ENCODE measurements at places on chromosomes 1 and 21.

- DNase-seq = no peak
Measured at GRCh38 chr1:53553734-53554509, 94.7 kb downstream of the DMRTB1 start.

DNA sequence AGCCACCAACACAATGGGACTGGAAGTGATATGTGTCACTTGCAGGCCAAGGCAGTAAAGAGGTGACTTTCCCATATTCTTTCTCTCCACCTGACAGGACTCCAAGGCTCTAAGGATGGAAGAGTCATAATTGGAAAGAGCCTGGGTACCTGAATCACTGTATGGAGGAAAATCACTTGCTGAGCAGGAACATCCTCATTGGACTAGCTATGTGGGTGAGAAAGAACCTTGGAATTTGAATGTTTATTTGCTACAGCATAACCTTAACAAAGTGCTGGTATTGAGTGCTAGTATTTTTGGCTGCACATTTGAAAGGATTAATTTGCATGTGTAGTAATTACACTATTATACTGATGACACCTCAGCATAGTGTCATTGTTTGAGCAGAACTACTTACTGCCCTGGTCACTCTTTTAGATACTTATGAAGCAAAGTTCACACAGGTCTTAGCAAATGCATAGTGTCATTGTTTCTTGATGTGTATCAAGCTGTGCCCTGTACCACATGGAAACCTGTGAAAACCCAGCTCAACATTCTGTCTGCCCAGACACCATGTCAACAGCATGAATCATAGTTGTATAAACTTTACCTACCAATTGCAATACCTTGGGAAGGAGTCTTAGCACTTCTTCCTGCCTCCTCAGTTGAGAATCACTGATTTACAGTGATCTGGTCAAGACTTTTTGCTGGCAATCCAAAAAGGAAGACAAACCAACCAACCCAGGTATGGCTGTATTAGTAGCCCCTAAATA is 5.1 kb upstream of the S100A10 start:
- DNase-seq = no peak

- DNase-seq = peak; percentile 59
Measured at GRCh38 chr1:59046730-59047157, 250.2 kb upstream of the FGGY start.

DNA sequence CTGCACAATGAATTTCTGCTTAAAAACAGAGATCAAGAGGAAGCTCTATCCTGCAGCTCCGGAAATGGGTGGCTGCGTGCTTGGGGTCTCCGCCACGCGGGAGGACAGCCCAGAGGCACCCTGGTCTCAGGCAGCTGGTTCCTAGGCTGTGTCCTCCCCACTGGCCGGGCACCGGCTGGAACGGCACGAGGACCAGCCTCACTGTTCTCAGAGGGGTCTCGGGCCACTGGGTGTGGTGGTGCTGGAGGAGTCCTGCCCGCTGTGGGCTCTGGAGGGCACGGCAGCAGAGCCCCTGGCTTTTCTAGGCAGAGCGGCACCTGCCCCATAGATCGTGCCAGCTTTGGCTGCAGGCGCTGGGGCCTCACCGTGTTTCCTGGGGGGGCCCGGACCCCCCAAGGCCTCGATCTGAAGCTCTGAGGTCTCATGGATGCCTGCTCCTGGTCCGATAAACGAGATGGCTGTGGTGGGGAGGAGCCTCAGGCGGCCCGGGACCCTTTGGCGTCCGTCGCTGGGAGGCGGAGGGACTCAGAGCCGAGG is 8.2 kb upstream of the RNF223 start:
- DNase-seq = no peak

DNA sequence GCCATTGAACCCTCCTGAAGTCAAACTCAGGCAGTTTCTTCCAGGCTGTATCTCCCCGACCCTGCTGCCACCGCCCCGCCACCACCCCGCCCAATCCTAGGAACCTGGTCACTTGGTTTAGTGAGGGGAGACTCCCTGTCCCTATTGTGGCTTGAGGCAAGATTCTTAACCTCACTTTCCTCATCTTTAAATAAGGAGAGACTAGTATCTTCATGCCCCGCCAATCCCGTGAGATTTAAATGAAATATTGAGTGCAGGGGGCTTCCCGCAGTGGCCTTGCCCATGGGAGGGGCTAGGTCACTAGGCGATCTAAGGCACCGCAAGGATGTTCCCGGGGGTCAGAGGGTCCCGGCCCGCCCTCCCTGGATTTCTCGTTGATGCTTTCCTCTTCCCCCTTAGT is 998 bp downstream of the KDF1 start:
- no peak for DNase-seq

GRCh38 chr1:26862781-26863684 is at the start of gene SFN:
TSS of gene SFN (plus strand) at chr1:26863149. CDS start at chr1:26863213, 64 bp downstream.
- peak; percentile 56 for DNase-seq
